ENCODE measurements at places on chromosomes 1 and 21. TPM values are rescaled to one million over a fixed set of nuclear protein-coding genes. Genes with fewer than 3 reads are reported as not detected.

DNA sequence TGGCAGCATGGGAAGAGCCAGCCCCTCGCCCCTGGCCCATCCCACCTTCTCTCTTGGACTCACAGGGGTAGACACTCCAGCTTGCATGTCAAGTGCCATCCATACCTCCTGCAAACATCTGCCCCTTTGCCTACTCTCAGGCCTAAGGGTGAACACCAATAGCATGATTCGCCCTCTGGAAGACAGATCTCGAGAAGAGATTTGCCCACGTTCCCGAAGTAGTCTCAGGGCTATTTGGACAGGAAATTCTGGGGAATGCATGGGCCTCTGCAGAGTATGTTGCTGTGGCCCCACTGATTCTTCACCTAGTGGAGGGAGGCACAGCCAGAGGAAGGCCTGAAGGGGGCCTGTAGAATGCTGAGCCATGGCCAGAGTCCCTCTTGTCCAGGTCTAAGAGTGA is 29.8 kb upstream of the DNASE2B start:
- no peak for DNase-seq

- DNase-seq, result no peak
Observed at GRCh38 chr1:117596023-117596720, 9.7 kb upstream of the TENT5C start.

DNA sequence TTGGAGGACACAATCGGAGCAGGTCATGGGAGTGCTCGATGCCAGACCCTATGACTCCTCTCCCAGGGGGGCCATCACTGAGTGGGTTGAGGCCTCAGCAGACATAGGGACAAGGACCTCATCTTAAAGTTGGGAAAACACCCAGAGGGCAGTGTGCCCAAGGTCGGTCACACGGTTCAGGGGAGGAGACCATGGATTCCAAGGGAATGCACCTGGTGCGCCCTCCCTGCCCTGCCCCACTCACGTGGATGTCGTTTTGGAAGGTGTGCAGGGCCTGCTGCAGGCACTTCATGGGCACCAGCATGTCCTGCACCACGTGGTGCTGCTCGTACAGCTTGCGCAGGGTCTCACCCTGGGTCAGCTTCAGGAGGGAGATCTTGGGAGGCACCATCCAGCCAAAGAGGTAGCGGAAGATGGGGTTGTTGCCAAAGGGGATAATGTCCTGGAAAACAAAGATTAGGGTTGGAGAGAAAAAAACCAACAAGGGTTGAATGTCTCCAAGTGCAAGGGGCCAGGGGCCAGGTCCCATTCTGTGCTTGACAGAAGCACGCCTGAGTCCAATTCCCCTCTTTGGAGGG is 33.1 kb downstream of the DHCR24 start:
- DNase-seq, result no peak

DNA sequence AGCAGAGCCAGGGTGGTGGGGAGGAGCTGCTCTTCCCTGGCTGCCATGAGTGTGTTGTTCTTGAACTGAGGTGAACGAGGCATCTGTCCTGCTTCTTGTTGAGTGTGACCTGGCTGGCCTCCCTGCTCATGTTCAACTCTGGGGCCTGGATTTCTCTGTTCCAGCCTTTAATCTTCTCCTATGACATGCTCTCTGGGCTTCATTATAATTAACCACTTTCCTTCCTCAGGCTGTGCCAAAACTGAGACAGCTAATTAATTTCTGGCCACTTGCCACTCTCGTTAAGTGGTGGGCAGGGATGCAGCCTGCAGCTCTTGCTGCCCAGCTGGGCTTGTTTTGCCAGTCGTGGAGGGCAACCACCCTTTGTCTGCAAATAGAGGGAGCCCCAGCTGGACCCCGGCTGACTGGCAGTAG is 23.3 kb downstream of the OPRD1 start:
- DNase-seq, result no peak

DNA sequence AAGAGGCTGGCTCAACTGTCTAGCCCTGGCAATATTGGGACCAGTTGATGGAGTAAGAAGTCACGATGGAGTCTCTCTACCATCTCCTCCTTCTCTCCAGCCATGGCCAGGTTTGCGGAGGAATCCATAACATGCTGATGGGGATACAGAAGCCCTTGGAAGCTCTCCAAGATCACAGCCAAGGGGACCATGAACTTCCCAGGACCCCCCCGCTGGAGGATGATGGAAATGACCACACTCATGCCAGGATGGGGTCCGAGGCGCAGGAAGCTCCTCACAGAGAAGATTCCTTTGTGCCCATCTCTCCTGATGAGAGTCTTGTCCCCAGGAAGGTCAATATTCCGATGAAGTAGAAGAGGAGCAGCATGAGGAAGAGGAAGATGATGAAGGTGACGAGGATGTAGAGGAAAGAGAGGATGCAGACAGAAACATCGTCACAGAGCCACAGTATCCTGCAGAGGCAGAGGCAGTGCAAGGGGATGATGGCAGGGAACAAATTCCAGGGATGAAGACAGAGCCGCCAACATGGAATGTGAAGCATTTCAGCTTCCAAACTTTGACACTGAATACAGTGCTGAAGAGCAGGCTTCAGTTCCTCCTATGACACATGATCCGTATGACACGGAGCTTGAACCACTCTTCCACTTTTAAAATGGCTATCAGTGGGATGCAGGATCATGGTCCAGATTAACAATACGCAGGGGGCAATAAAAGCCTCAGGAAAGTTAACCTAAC is 57.9 kb upstream of the EDN2 start:
- no peak for DNase-seq

DNA sequence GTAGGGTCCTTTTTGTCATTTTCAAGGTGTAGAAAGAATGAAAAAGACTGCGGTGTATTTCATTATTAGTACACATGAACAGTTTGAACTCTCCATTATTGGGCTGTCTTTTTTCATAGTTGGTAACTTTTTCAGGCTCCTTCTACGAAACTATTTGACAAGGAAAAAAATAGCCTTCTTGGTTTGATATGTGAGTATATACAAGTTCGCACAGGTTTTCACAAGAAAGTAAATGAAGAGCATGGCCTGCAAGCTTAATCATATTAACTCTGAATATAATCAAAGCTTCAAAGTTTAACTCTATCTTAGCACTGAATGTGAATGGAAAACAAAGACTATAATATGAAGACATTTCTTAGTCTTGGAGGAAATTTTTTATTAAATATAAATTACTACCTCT is 290.0 kb upstream of the ADGRL2 start:
- DNase-seq, result no peak

GRCh38 chr1:17653276-17653675 is 101.9 kb upstream of the ACTL8 start:
- DNase-seq, result no peak

- no peak for DNase-seq
Observed at GRCh38 chr1:82755191-82755590, 954.5 kb downstream of the ADGRL2 start.

DNA sequence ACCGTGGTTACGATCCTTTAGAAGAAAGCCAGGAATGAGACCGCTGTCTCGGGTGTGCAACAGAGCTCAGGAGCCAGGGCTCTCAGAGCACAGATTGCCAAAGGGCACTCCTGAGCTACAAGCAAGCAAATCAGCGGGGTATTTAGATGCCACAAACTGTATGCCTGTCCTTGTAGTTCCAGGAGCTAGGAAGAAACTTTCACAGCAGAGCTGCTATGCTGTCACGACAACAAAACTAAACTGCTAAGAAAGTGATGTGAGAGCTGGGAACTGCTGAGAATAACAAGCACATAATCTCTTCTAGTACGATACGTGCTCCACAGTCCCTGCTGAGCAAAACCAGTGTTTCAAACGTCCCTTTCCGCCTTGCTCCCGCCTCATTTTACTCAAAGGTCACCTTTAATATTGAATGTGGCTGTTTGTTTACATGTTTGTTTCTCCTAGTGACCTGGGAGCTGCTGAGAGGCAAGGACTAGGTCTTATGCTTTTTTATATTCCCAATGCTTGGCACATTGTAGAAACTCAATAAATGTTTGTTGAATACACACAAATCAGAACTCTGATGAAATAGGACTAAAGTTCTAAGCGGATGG is 14.7 kb downstream of the GREM2 start:
- no peak for DNase-seq

DNA sequence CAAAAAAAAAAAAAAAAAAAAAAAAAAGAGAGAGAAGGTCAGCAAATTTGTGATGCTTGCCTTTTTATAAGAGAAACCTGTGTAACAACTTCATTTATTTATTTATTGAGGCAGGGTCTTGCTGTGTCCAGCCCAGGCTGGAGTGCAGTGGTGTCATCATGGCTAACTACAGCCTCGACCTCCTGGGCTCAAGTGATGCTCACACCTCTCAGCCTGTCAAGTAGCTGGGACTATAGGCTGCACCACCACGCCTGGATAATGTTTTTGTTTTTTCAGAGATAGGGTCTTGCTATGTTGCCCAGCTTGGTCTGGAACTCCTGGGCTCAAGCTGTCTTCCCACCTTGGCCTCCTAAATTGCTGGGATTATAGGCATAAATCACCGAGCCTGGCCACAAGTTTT is 42.4 kb downstream of the DHCR24 start:
- DNase-seq, result no peak

- no peak for DNase-seq
Observed at GRCh38 chr1:176998183-176998795, 166.2 kb downstream of the ASTN1 start.

- DNase-seq, result peak; percentile 47
Observed at GRCh38 chr21:32476661-32477423, 64.3 kb downstream of the EVA1C start.

GRCh38 chr1:86798608-86799291 is 94.4 kb downstream of the SH3GLB1 start:
- no peak for DNase-seq

- no peak for DNase-seq
Observed at GRCh38 chr1:78716186-78716585, 66.6 kb downstream of the IFI44 start.

DNA sequence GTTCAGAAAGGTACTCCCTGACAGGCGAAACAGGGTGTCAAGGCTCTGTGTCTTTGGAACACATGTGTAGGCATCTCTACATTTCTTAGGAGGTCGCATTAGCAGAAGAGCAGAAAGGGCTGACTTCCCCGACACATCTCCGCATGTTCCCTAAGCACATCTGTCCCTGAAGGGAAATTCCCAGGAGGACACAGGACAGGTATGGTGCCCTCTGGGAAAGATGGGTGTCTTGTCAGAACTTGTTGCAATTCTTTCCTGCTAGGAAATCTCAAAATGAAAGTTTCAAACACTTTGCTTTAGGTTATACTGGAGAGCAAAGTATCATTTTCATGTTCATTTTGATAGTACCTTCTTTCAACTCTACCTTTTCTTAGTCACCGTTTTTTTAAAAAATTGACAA is 2.0 kb downstream of the DSCAM start:
- DNase-seq, result no peak

GRCh38 chr1:1437033-1437903 is 1.8 kb downstream of the VWA1 start:
- peak; percentile 67 for DNase-seq

DNA sequence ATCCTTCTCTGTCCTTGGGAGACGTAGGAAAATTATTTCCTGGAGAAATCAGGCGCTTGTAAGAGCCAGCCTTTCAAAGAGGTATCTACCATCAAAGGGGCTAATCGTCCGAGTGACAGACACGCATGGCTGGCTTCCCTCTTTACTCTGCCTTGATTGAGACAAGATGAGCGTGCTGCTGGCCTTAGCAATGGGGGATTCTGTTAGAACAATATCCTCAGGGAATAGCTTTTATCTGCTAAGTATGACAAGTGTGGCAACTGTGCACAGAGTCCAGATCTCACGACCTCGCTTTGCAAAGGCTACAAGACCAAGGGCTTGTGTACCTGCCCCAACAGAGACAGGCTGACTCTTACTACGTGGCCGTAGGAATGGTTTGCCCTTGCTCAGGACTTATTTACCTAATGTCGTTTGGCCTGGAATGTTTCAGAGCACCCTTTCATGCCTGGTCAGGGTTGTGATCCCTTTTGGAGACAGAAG is 417.1 kb downstream of the KIF26B start:
- DNase-seq, result no peak

DNA sequence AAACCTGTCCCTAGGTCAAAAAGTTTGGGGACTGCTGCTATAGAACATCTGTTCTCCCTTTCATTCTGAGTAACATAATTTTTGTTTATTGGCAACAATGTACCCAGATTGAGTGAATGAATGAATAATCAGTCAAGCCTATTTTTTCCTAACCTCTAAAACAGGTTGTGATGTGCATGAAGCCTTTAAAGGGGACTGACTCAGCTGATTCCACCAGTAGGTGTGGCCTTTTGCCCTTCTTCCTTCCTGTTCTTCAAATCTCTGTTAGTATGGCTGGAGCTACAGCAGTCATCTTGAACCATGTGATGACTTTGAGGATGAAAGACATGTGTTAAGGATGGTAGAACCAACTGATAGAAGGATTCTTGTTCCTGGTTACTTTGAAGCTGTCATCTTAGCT is 476.1 kb downstream of the NUF2 start:
- no peak for DNase-seq

DNA sequence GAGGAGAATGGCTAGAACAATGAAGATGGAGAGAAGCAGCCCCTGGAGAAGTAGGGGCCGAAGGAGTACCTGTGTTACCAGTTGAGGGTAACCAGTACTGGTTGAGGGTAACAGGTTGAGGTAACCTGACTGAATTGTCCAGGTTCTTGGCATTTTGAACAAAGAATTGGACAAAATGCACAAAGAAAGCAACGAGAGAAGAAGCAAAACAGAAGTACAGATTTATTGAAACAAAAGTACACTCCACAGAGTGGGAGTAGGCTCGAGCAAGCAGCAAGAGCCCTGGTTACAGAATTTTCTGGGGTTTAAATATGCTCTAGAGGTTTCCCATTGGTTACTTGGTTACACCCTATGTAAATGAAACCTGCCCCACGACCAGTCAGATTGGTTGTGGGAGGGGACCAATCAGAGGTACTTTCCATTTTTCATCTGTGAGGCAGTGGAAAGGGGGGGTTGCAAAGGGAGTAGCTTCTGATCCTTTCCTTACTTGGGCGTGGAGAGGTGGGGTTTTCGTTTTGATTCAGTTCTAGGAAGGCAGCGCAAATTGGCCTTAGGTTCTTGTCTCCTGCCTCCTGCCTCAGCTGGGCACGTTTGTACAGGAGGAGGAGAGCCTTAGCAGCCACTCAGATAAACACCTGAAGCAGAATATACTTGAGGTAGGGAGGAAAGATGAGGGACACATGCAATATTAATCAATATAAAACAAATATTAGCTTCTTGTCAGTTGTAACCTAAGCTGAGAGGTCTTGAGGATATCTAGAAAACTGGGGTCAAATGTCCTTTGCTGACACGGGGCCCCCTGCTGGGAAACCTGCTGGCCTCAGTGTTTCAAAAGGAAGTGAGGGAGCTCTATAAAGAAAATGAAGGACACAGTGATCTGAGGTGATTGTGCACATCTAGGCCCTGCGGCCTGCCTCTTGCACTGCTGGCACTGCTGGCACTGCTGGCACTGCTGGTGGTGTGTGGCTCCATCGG is 14.3 kb upstream of the LSM10 start:
- no peak for DNase-seq

GRCh38 chr21:43879348-43880110 is 14.5 kb downstream of the AGPAT3 start:
- peak; percentile 56 for DNase-seq

The RBM8A gene
- 101 TPM for polyA plus RNA-seq

The KCTD3 gene
- 8.5 TPM for polyA plus RNA-seq

The PROK1 gene
- 2.5 TPM for polyA plus RNA-seq

The CIART gene
- 1.3 TPM for polyA plus RNA-seq

The FALEC gene
- 0.20 TPM for polyA plus RNA-seq

The ADGRL4 gene
- 9.8 TPM for polyA plus RNA-seq

The TENT5C gene
- 5.6 TPM for polyA plus RNA-seq

The OR10T2 gene
- not detected for polyA plus RNA-seq

The CELA3A gene
- polyA plus RNA-seq, result 0.94 TPM

The HTR1D gene
- polyA plus RNA-seq, result not detected

The KCNE2 gene
- not detected for polyA plus RNA-seq

The FNBP1L gene
- 2.0 TPM for polyA plus RNA-seq

The PDZK1IP1 gene
- polyA plus RNA-seq, result 0.41 TPM

The RIPK4 gene
- polyA plus RNA-seq, result 0.06 TPM
